Activated naive CD4-positive, alpha-beta T cell treated with anti-CD3 and anti-CD28 coated beads, Interleukin-2, amount 50 U/mL, for 16 hours (primary cell): ENCODE measurements at places on chromosomes 12 and 14.
A peak's percentile ranks its signal among the peaks of the same experiment; 100 is the strongest.

GRCh38 chr14:93938751-93939303 is 11.7 kb downstream of the FAM181A start:
- no peak for DNase-seq

DNA sequence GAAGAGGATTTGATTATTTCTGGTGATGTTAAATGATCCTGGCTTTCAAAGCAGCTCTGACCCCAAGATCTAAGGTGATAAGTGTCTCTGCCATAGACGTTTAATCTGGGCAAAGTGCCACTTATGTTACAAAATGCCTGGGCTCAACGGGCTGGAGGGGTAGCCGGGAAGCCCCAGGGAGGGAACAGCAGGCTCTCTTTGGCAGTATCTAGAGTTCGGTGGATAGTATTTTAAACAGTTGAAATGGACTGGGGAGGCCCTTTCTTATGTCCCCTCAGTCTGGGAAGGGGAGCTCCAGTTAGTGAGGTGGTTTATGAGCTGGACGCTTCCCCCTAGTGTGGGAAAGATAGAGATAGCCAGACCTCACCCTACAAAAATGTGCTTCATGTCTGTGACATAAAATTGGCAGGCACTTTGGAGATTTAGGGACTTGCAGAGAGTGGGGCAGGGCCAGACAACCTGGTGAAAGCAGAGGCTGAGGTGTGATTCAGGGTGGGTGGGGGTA is 5.5 kb upstream of the HOXC11 start:
- no peak for DNase-seq

GRCh38 chr12:65307169-65307501 is 28.7 kb downstream of the MSRB3 start:
- DNase-seq = no peak

- no peak for DNase-seq
Measured at GRCh38 chr14:28375295-28375694, 391.3 kb upstream of the FOXG1 start.

DNA sequence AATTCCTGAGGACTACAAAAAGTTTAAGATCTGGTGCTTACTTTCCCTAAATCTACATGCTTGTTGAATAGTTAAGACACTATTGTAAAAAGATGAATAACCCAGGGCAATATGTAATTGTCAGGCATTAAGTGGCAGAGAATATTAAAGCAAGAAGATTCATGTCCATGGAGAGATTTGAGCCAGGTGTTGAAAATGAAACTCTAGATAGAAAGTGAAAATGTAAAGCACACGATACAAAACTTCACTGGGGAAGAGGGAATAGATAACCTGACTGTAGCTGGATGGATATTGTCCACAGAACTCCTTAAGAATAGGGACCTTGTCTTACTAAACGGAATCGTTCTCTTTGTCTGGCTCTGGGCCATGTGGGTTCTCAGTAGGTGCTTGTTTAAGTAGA is 5.0 kb downstream of the CAND1 start:
- no peak for DNase-seq

DNA sequence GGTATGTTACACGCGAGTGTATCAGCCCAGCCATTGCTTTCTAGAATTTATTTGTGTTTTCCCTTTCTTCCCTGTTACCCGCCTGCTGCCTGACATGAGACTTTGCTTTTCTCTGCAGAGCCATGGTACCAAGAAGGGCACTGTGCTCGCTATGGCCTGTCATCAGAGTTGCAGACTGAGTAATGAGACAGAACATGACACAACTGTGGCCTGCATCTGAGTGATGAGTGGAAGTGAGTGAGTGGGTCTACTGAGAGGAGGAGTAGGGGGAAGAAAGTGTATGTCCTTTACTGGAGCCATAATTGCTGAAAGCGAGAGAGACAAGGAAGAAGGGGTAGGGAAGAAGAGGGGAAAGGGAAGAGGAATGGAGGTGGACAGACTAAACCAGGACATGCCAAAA is 2.9 kb downstream of the RILPL1 start:
- DNase-seq = no peak

- no peak for DNase-seq
Measured at GRCh38 chr12:94525951-94526350, 66.3 kb upstream of the CEP83 start.

DNA sequence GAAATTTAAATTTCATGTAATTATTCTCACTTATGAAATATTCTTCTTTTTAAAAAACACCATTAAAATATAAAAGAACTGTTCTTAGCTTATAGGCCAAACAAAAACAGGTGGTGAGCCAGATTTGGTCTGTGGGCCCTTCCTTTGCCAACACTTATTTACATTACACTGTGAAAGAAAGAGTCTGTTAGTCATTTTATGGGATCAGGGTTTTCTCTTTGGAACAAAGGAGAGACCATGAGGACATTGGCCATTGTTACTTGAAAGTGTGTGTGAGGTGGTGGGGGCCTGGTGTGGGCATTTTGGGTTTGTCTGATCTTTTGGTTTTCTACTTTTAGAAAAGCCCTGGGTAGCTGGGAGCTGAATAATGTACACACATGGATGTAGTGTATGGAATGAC is 62.7 kb downstream of the TTC6 start:
- no peak for DNase-seq

DNA sequence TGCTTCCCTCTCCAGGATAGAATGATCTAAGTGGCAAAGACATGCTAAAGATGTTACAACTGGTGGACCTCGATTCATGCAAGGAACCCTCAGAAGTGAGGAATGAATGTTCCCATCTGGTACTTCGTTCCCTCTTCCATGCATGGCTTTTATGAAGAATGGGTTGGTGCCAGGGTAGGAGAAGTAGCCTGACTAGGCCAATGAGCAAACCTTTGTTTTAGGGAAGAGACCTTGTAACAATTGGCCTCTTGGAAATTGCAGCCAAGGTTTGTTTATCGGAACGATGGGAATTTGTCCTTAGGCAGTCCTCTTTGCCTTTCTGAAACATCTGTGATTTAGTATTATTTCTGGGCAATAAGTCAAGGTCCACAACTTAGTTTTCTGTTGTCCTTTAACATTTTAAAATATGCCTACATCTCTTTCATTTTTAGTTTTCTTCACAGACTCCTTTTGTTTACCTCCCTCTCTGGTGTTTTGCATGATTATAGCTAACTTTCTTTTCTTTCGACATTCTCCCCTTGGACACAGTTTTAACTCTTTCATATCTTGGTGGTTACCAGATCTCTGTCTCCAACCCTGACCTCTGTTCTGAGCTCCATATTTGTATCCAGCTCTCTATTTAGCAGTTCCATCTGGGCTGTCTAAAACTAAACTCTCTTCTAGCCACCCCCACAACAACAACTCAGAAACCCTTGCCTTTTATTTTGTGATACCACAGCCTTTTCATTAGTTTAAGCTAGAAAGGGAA is 70.0 kb downstream of the DIP2B start:
- DNase-seq = no peak

DNA sequence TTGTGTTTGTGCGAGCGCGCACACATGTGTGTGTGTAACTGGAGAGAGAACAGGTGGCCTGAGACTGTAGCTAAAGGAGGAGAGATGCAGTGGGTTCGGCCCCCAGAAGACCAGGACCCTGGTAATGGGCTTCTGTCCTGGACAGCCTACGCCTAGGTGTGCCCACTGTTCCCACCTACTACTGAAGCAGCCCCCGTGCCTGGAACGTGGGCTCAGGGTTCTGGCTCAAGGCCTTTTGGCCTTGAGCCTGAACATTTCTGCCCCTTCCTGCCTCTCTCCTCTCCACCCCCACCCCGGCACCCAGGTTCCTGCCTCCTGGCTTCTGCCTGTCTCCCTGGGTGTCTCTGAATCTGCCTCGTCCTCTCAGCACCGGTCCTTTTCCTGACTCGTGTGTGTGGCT is 1.5 kb upstream of the NXPH4 start:
- no peak for DNase-seq

GRCh38 chr12:99736760-99737269 is 89.3 kb downstream of the GARIN6 start:
- DNase-seq = no peak

DNA sequence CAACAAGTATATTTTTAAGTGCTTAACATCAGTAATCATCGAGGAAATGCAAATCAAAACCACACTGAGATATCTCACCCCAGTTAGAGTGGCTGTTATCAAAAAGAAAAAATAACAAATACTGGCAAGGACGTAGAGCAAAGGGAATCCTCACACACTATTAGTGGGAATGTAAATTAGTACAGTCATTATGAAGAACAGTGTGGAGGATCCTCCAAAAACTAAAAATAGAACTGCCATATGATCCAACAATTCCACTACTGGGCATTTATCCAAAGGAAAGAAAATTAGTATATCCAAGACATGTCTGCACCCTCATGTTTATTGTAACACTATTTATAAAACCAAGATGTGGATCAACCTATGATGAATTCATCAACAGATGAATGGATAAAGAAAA is 149.0 kb upstream of the PWP1 start:
- no peak for DNase-seq

- DNase-seq = no peak
Measured at GRCh38 chr12:27785882-27786570, 6.0 kb upstream of the MANSC4 start.

DNA sequence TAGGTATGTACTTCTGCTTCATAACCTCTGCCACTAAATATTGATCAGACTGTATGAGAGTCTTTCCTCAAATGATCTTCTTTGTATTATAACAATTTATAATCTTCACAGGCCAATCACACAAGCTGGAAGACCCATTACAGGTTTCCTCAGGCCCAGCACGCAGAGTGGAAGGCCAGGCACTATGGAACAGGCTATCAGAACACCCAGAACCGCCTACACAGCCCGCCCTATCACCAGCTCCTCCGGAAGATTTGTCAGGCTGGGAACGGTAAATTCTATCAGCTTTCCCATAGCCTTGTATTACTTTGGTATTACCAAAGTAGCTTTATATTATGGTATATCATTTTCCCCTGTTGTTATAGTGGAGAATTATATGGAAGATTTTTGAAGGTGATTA is 16.5 kb downstream of the TTC8 start:
- no peak for DNase-seq

DNA sequence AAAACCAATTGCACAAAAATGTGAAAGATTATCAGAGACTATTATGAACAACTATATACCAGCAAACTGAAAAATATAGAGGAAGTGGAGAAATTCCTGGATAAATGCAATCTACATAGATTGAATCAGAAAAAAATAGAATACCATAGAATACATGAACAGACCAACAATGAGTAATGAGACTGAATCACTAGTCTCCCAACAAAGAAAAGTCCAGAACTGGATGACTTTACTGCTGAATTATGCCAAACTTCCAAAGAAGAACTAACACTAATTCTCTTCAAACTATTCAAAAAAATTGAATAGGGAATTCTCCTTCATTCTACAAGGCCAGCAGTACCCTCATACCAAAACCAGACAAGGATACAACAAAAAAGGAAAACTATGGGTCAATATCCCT is 60.6 kb downstream of the GUCY2C start:
- DNase-seq = no peak

GRCh38 chr12:79645235-79645630 is 45.5 kb downstream of the PAWR start:
- DNase-seq = no peak

DNA sequence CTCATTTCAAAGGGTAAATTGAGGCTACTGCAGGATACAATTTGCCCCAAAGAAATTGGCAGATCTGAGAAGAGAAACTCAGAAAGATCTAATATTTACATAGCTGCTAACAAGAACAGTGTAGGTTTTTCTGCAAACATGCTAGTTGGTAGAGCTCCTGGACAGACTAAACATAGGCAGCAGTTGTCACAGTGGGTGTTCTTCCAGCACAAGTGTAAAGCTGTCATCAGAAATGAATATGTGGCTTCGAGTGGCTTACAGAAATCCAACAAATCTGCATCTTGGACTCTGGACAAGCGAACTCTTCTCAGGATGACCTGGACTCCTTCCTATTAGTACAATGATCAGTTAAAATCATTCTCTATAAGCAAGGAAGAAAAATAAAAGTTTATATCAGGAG is 5.9 kb downstream of the CBX5 start:
- DNase-seq = no peak

DNA sequence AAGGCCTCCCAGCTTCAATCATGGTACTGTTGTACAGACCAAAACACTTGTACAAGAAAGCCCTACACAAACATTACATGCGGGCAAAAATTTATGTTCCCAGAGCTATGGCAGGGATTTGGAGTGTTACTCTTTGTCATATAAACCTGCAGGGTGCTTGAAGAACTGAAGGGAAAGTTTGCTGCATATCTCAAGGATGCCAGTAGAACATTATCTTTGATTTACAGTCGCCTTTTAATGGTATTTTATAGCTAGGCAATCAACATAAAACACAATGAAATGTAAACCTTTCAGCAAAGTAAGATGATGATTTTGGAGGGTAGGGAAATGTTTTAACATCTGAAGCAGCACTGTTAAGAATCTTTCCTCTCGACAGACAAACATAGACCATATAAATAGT is 305.6 kb downstream of the KCNH5 start:
- no peak for DNase-seq

GRCh38 chr12:124679533-124680371 is 112.3 kb upstream of the NCOR2 start:
- no peak for DNase-seq

GRCh38 chr12:128914908-128915563 is 61.8 kb downstream of the GLT1D1 start:
- no peak for DNase-seq

- peak; percentile 42 for DNase-seq
Measured at GRCh38 chr12:130796985-130797686, 41.9 kb downstream of the STX2 start.

DNA sequence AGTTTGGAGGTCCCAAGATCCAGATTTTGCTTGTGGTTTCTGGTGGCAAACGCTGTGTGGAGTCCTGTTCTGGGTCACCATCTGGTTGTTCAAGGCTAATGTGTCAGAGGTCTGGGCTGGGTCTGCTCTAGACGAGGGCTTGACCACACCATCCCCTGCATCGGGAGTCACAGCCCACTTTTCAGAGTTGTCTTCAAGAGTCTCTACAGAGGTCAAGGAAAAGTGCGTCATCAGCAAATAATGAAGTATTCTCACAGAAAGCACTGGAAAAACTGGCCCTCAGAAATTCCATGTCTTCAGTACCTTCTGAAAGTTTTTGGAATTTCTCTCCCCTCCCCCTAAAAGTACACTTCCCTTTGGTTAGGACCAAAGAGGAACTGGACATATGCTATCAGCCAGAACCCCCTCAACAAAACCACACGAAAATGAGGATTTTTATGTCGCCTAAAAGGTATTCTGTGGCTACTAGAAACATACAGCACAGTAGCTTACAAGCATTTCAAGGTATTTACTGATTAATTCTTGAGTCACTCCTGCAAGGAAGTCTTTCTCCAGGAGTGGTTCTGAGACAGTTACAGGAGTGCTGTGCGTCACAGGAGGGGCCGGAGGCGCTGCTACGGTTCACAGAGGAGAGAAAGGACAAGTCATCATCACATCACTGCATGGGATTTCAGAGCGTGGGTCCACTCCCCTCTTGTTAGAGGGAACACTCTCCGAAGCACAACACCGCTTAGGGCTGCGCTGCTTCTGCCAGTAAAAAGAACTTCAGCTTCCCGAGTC is 35.4 kb downstream of the RAD52 start:
- no peak for DNase-seq

DNA sequence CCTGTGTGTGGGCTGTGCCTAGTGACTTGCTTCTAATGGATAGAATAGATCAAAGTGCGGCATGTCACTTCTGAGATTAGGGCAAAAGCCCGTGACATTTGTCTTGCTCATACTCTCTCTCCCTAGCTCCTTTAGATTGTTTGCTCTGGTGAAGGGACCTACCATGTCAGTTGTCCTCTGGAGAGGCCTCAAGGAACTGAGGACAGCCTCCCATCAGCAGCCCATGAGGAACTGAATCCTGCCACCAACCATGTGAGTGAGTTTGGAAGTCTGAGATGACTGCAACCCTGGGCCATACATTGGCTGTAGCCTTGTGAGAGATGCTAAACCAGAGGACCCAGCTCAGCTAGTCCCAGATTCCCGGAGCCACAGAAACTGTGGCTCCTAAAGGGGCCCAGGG is 101.6 kb upstream of the ESRRB start:
- no peak for DNase-seq

GRCh38 chr12:116060764-116061163 is 216.7 kb downstream of the MED13L start:
- DNase-seq = no peak
